ENCODE measurements at places on chromosomes 3 and 15.

GRCh38 chr3:150607267-150608065, 4.3 kb downstream of the SELENOT start:
- no peak for DNase-seq

DNA sequence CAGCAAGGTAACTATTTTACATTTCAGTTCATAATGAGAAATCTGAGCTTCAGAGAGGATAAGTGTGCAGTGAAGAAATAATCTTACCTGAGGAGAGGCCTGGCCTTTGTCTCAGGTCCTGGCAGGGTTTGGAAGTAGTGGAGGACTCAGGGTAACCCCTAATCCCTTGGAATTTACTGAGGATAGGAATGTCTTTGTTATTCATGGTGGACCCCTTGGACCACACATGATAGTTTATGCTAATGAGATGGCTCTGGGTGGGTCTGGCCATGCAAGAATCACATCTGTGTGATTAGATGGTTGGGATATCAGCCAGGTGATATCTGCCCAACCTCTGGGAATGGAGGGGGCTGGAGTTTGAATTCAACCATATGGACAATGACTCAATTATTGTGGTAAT, 65.0 kb upstream of the DAZL start:
- DNase-seq = no peak

GRCh38 chr3:52886049-52886730, 11.2 kb downstream of the STIMATE start:
- no peak for DNase-seq

- DNase-seq = no peak
These were observed 102.9 kb upstream of the ABHD17C start for GRCh38 chr15:80591938-80592825.

DNA sequence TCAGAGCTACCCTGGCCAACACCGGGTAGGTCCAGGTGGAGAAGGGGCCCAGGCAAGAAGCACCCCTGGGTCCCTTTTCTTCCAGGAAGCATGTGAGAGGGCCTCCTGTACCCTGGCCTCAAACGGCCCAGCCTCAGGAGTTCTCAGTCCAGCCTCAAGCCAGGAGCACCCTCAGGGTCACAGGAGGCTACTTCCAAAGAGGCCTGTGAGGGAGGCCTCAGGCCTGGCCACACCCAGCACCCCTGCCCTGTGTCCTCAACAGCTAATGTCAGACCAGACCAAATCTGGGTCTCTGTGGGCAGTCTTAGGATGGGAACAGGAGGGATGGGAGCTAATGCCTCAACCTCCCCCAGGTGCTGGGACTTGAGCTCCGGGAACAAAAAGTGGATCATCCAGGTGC, 23.5 kb downstream of the PTH1R start:
- DNase-seq = no peak

DNA sequence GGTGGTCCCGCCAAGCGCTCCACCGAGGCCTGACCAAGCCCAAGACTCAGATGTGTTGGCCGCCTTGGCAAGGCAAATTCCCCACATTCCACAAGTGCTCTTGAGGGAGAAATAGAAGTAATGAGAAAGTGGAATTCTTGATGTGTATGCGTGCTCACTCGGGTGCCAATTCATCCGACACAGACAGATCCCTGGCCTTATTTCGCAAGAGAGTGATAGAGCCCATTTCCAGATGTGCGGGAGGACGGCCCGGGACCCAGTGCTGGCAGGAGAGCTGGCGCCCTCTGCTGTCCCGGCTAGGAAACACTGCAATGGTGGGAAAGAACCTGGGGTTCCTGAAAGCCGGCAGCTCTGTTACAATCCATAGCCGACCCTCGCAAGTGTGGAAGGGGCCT, 76.0 kb downstream of the HMG20A start:
- DNase-seq = no peak

DNA sequence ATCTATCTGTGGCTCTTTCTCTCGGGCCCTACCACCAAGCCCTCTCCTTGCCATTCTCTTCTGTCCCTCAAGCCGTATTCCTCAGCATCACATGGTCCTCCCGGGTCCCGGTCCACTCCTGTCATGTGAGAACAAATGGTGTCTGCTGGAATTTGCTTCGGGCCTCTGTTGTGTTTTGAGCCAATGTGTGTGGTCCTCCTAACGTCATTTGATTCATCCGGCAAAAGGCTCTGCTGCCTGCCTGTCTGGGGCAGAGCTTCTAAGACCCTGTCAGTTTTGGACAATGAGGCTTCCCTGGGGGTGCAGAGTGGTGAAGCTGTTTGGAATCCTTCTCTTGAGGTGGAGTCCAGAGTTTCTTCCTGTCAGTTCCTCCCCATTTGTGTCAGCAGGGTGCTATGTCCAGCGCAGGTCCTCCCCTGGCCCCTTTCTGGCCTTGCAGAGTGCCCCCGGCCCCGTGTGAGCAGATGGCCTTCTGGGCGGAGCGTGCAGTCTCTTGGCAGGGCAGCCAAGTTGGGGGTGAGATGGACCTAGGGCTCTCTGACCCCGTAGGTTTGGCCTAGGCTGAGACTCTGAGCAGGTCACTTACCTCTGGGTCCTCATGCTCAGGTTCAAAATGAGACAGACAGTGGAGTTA, 93.6 kb downstream of the APBA2 start:
- DNase-seq = no peak

GRCh38 chr15:98923171-98923570, 84.4 kb downstream of the PGPEP1L start:
- DNase-seq = no peak

- DNase-seq = no peak
These were observed 397.2 kb downstream of the GAP43 start for GRCh38 chr3:116020495-116020894.

DNA sequence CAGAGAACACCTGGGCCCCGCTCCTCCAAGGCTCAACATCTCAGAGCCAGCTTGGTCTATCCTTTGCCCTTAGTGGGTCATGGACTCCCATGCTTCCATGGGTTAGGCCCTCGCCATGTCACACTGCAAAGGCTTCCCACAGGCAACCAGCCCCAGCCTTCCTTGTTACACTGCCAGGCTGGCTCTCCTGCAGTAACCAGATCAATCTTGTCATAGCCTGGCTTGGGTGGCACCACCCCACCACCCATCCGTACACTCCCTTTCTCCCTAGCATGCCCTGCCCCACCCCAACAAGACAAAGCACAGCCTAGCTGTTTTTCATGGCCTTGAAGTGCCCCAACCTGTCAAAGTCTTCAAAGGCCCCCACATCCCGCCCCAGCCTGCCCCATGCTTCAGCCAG, 30.5 kb downstream of the CA12 start:
- DNase-seq = no peak

- DNase-seq = no peak
These were observed 9.7 kb downstream of the ETV5 start for GRCh38 chr3:186099178-186099577.

- DNase-seq = no peak
These were observed 116.3 kb downstream of the MAGI1 start for GRCh38 chr3:65922441-65922840.

DNA sequence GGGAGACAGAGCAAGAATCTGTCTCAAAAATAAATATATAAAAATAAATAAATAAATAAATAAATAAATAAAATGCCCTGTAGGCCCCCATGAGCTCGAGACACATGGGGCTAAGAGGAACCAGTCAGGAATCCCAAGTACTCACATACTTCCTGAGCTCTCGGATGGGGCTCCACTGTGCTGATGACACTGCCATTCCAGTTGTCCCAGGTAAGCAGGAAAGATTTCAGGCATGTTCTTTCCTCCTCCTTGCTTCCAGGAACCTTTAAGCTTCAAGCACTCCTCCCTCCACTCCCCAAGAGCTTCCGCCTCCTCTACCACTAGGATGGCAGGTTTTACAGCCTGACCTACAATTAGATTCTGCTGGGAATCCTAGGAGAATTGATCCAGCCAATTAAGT, 113.4 kb downstream of the SLC49A4 start:
- no peak for DNase-seq

GRCh38 chr3:66717806-66718205, 217.0 kb upstream of the LRIG1 start:
- DNase-seq = no peak

DNA sequence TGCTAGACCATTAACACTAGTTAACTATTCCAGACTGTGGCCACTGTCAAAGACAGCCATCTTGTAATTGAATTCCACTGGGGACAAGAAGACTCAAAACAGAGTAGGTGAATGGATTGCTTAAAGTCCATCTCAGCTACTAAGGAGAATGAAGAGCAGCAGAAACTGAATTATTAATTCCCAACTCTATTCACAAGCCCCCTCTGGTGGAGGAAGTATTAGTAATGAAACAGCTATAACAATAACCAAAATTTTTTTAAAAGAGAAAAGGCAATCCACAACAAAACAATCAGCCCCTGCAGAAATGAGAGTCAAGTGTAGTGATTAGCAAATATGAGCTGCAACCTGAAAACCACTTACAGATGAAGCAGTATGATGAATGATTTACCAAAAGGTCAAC, 302.8 kb downstream of the FHIT start:
- no peak for DNase-seq

GRCh38 chr15:33975022-33975565, 6.8 kb downstream of the CHRM5 start:
- no peak for DNase-seq

GRCh38 chr3:3178498-3179328, 778 bp downstream of the CRBN start:
- DNase-seq = no peak

DNA sequence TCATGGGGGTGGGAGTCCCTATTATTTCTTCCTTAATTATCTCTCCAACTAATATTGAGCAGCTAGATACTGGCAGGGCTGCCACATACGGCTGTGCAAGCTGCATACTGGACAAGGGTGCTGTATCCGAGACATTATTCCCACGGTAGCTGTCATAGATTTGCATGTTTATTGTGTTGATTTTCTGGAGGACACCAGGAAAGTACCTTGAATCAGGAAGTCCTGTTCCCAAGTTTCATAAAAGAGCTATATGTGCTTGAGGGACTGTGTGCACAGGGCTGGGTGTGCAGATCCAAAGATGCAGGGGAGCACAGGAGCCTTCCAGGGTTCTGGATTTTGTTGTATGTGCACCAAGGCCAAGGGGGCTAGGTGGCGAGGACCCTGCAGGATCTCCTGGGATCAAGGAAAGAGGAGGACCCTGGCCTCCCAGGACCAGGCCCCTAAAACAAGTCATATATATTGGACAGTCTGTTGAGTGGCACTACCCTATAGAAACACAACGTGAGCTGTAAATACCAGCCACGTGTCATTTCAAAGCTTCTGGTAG, 119.2 kb upstream of the ALDH1A3 start:
- DNase-seq = no peak

- DNase-seq = no peak
These were observed 75.9 kb downstream of the SCN5A start for GRCh38 chr3:38573556-38573955.

DNA sequence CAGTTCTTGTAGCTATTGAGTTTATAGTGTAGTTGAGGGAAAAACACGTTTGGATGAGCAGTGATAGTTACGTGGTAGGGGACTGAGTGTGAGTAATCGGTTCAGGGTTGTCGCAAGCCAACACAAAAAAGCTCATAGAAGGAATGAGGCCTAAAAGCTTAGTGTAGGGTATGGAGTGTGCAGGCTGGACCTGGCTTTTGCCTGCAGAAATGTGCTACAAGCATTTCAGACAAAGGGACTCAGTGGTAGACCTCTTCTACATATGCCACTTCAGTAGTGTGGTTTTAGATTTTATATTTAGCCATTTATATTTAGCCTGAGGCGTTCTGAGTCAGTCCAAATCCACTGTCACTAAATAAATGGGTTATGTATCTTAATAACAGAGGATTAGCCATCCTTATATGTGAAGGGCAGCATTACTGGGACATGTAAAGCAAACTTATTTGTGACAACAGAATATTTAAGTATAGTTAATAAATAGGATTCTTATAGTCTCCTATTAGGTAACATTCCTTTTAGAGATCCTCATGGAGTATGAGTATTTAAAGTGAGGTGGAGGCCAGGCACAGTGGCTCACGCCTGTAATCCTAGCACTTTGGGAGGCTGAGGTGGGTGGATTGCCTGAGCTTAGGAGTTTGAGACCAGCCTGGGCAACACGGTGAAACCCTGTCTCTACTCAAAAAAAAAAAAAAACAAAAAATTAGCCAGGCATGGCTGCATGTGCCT, 21.8 kb downstream of the ATP2C1 start:
- DNase-seq = no peak

- DNase-seq = no peak
These were observed 352.6 kb downstream of the ERC2 start for GRCh38 chr3:56115698-56116097.

DNA sequence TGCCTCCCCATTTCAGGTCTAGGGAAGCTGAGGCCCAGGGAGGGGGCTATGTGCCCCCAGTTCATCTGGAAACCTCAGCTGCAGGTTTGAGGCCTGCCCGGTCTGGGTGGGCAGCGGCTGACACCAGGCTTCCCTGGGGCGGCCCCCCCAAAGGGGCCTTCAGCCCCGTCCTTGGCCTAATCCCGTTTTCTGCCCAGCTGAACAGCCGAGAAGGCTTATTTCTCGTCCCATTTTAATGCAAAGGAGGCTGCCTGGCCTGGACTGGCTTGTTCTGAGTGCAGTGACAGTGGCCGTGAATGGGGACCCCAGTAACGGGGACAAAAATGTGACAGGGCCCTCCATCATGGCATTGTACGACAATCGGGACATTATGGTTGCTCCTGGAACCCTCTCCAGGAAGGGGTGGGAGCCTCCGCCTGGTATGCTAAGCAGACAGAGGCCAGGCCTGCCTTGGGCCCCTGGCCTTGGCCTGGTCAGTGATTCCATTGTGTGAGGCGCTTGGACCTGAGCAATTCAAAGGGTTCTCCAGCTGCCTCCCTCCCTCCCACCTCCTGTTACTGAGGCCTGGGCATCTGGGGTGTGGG, 93.9 kb downstream of the WNT7A start:
- DNase-seq = no peak

- no peak for DNase-seq
These were observed 86.4 kb downstream of the DNAJB8 start for GRCh38 chr3:128380295-128380694.

DNA sequence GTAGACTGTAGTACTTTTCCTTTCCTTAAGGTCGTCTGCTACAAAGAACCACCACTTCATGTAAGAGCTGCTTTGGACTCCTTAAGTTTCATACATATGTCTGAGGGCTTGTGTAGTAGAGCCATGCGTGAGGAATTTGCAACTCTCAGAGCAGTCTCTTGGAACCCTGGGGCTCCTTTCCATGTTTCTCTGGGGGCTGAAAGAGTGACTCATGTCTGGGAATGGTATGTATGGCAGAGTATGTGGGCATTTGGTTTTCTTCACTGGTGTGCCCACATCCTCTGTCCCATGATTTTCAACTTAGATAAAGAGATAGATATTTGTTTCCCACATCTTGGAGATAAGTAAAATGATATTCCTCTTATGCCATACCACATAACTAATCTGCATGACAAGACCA, 20.6 kb upstream of the RBM5 start:
- DNase-seq = no peak

DNA sequence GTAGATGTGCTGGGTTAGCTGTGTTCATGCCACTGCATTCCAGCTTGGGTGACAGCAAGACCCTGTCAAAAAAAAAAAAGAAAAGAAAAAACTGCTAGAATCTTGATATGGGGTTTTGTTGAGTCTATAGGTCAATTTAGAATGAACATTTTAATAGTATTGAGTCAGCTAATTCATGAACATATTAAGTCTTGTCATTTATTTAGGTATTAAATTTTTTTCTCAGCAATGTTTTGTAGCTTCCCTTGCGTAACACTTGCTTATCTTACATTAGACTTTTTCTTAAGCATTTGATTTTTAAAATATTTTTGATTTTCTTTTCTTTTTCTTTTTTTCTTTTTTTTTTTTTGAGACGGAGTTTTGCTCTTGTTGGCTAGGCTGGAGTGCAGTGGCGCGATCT, 60.7 kb upstream of the GOLGA6B start:
- no peak for DNase-seq

GRCh38 chr3:168312984-168313383, 217.3 kb upstream of the GOLIM4 start:
- DNase-seq = no peak

Measured in NCI-H2081 treated with DMSO at 0.1 percent for 48 hours (cell line).